ENCODE measurements at places on chromosomes 16 and 17.

GRCh38 chr16:63289834-63290460, 1253.7 kb upstream of the CDH8 start:
- DNase-seq = no peak

DNA sequence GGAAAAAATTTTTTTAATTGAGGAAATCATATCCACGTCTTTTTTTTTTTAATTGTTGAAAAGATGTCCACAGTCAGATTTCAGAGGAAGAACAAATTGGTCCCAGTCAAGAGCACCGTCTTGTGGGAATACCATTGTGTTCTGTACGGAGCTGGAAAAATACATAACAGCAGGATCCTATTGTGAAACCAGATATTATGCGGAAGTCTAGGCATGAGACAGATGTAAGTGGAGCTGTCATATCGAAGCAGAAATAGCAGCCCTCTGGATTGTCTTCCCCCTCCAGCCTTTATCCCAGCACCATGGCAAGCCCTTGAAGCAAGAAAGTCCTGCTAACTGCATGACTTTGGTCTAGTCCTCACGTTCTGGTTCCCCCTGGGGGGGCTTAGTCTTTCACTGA, 391.6 kb upstream of the ASIC2 start:
- DNase-seq = no peak

GRCh38 chr17:34008125-34008524, 247.0 kb upstream of the CCL2 start:
- DNase-seq = no peak

DNA sequence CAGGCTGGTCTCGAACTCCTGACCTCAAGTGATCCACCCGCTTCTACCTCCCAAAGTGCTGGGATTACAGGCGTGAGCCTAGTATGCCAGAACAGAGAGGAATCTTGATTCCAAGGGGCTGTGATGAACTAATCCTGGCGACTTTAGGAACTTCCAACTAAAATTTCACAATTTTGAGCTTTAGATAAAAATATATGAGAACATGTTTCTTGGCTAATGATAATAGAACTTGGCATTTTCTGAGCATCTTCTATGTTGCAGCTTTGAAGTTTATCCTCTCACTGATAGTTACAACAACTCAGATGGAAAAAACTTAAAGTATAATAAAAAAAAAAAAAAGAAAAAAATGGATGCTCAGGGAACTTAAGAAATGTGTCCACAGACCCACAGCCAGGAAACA, 69.8 kb upstream of the WSCD1 start:
- no peak for DNase-seq

DNA sequence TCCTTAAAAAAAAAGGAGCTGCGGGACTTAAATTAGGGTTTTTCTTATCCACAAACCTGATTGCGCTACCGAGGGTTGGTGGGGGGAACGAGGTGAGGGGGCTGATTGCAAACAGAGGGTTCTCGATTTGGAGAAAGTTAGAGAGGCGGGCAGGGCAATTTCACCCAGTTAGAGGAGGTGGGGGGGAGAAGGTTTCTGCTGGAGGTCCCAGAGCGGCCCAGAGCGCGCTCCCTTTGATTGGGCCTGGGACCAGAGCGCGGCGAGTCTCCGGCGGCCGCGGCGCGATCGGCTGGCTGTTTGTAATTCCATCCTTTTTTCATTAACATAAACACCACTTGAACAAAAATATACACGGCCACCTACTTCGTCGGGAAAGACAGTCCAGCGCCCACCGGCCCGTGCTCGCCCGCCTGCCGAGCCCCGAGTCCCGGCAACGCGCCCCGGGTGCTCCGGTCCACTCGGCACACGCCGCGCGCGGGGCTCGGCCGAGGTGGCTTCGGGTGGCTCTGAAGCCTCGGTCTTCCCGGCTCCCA, 13.3 kb upstream of the FOXF1 start:
- DNase-seq = no peak

- DNase-seq = no peak
Observed at GRCh38 chr16:59612094-59612493, 878.0 kb upstream of the GOT2 start.

- DNase-seq = no peak
Observed at GRCh38 chr17:42342242-42343008, 45.8 kb downstream of the STAT3 start.

- no peak for DNase-seq
Observed at GRCh38 chr16:21265104-21265837, 12.8 kb downstream of the CRYM start.

DNA sequence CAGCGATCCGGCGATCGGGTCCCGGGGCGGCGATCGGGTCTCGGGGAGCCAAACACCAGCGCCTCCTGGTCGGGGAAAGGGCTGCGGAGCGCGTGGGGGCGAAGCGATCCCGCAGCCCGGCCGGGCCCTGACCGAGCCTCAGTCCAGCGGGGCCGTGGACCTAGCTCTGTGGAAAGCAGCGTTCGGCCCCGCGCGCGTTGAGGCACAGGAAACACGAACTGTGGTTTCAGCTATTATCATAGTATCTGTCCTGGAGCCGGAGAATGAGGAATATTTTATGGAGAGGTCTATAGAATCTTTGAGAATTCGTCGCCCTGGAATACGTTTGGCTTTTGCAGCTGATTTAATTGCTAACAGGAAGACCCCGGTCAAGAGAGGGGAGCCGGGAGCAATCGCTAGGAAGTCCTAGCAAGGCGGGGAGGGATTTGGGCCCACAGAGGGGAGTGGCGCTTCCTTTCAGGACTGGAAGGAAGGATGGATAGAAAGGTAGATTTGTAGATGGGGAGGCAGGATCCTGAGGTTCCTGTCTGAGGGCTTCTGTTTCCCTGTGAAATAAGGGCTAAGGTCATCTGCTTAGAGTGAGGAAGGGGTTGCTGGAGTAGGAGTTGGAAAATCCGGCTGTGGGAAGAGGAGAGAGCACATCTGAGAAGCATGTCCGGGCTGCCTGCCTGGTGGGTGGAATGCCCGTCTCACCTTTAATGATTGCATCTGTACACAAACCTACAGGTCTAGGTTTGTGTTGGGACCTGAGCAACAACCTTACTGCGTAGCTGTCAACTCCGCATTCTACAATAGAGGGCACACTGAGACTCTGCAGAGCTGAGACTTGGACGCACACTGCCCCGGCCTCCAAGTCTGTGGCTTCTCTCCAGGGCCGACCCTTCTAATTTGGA, 770 bp downstream of the CCNF start:
- no peak for DNase-seq

DNA sequence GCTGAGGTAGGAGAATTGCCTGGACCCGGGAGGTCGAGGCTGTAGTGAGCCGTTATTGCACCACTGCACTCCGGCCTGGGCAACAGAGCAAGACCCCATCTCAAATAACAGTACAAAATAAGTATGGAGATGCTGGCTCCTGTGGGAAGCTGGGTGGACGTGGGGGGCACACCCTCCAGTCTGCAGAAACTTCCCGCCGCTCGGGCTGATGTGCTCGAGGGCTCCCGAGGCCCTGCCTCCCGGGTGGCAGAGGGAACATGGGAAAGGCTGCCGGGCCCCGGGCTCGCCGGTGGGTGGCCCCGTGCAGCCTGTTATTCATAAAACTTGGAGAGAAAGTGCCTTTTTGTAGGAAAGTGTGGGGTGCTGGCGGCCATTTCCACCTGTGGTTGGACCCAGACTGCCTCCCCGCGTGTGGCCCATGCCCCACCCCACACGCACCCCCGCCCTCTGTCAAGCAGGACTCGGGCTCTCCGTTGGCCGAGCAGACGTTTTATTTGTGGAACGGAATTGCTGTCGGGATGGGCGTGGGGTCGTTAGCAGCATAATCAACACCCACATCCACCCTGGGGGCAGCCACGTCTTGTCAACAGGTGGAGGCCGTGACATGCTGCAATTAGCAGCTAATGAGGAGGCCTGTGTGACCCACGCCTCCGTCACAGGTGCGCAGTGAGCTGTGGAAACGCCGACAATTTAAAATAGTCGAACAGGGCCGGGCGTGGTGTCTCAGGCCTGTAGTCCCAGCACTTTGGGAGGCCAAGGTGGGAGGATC, 7.4 kb upstream of the CIAO3 start:
- no peak for DNase-seq

DNA sequence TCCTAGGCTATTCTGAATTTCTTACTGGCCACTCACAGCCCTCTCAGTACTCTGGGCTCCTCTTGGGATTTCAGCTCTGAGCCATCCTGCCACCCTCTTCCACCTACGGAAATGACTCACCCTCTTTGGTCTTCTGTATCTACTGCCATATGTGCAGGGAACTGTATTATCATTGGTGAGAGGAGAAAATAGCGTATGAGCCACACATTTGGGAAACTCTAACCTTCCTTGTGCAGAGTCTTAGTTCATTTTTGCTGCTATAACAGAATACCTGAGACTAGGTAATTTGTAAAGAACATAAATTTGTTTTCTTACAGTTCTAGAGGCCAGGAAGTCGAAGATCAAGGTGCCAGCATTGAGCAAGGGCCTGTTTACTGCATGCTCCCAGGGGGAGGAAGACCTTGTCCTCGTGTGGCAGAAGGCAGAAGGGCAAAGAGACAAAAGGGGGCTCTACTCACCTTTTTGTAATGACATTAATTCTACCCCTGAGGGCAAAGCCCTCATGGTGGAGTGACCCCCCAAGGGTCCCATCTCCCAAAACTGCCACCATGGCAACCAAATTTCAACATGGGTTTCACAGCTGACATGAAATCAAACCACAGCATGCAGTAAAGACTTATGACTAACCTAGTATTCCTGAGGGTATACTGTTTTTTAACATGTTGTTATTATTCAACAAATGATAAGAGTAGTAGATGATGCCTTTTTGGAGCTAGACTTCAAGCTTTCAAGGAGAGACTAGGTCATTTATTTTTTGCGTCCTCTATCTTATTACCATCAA, 191.8 kb downstream of the PRKCA start:
- no peak for DNase-seq

DNA sequence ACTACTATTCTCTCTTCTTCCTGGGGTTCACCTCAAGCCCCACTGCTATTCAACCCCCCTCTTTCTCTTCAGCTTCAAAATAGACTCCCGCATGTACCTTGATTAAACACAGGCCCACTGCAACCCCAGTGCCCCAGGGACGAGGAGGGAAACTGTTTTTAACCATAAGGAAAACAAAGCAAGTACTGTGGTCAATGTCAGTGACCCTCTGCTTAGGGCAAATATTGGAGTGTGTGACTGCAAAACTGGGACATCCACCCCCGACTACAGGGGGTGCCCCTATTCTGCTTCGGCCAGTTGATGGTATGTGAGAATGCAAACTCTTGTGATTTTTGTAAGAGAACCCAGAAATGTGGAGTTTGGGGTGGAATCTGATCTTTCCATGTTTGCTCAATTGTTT, 9.5 kb upstream of the PNPO start:
- DNase-seq = no peak

- no peak for DNase-seq
Observed at GRCh38 chr17:15238057-15238456, 27.1 kb downstream of the PMP22 start.

- DNase-seq = no peak
Observed at GRCh38 chr17:73342050-73342522, 30.3 kb upstream of the CDC42EP4 start.

DNA sequence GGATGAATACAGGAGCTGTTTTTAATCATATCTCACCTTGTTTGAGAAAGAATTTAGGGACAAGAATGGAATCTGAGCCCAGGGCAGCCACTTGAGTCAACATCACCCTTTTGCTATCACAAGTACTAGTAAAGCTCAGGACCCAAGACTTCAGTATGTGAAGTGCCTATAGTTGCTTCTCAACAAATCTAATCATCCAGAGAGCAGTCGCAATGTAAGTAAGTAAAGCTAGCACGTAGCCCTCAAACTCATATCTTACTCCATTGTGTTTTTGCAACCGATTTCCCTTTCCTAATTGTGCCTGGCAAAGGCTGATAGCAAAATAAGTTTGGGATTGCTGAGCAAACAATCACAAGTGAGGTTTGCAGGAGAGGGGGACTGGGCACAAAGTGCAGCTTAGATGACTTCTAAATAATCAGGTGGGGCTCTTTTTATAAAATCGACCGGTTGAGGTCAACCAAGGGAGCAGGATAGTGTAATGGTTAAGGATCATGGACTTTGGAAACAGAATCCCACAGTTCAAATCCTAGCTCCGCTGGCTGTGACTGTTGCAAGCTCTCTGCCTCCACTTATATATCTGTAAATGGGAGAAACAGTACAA, 13.0 kb downstream of the TOB1 start:
- no peak for DNase-seq

- DNase-seq = no peak
Observed at GRCh38 chr17:9072696-9073339, 51.5 kb downstream of the NTN1 start.

DNA sequence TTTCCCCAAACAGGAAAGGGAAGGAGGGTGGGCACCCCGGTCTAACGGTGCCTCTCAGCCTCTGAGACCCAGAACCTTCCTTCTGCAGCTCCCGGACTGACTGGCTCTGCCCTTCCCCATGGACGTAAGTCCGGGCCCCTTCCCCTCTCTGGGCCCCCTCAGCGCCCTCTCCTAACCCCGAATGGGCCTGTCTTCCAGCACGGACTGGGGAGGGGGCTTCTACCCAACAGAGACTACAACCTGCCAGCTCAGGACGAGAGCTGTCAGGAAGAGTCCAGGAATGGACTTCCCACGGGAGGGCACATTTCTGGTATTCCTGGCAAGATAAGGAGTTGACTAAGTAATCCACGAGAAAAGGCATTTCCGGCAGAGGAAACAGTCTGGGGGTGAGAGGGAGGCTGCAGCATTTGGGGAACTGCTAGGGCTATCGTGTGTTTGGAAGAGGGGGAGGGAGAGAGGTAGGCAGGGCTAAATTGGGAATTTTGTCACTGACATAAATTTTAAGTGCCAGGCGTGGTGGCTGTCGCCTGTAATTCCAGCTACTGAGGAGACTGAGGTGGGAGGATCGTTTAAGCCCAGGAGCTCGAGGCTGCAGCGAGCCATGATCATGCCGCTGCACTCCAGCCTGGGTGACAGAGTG, 12.1 kb upstream of the ALDOA start:
- no peak for DNase-seq

DNA sequence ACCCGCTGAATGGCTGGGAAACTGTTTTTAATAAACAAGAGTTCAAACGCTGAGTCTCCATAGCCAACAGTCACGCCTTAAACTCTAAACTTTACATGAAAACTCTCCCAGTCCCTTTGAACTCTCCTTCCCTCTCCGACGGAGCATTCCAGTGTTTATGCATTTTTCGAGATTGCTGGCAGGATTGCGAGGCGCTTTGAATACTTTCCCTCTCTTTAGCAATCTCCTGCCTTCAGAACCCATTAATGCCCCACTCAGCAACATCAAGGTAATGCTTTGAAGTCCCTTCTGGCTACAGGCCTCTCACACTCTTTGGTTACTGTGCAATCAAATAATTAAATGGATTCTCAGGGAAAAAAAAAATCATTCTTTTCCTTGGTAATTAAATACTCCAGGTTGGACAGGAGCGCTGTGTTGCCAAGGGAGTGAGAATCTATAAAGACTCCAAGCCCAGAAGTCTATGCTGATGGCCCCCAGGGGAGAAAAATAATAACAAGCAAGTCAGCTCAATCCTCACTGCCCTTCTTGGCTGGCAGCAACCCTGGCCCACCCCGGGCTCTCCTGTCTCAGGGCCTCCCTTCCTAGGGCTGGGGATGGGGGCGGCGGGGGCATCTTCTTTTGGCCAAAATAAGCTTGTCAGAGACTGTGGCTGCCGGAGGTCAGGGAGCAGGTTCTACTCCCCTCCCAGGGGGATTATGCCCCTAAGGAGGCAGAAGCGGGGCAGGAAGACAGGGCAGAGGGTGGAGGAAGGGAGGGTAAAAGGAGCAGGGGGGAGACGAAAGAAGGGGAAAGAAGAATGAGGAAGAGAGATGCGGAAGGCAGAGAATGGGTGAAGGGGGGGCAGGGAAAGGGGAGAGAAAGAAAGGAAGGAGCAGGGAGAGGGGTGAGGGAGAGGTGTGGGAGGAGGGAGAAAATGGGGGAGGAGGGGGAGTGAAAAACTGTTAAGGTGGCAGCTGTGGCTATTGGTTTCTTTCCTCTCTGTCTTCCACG, 45.2 kb downstream of the AXIN2 start:
- DNase-seq = no peak

GRCh38 chr16:10995565-10995964, 51.2 kb downstream of the CLEC16A start:
- DNase-seq = no peak

All from stimulated activated CD8-positive, alpha-beta memory T cell treated with anti-CD3 and anti-CD28 coated beads, Interleukin-4, amount 100 ng/mL, for 24 hours (primary cell).